ENCODE measurements at places on chromosomes 11 and 22. TPM values are rescaled to one million over a fixed set of nuclear protein-coding genes. Genes with fewer than 3 reads are reported as not detected.

Gene TRIM51
- not detected for total RNA-seq

Gene PDE2A
- 1.2 TPM for total RNA-seq

Gene SCYL1
- 46.9 TPM for total RNA-seq

Gene FLRT1
- total RNA-seq = not detected

Gene OR6T1
- total RNA-seq = not detected

Gene RIMBP3B
- total RNA-seq = 0.24 TPM

Gene APOL4
- not detected for total RNA-seq

Gene RHOD
- 49.4 TPM for total RNA-seq

Gene TSSK2
- not detected for total RNA-seq

Gene MOV10L1
- total RNA-seq = not detected

Gene TNNT3
- 0.14 TPM for total RNA-seq

Gene RAG1
- 0.37 TPM for total RNA-seq

Gene ANKK1
- total RNA-seq = not detected

Gene TKFC
- 79.4 TPM for total RNA-seq

Gene MUC5AC
- total RNA-seq = 1.5 TPM

Gene SLC35F2
- 46.4 TPM for total RNA-seq

Gene CCDC157
- 2.6 TPM for total RNA-seq

Data from A549 treated with GW870086 at 1 μM for 4 hours (cell line).